ENCODE measurements at places on chromosomes 2 and 18.

GRCh38 chr2:208265371-208265800, 669 bp upstream of the PIKFYVE start:
- peak; percentile 13 for DNase-seq

DNA sequence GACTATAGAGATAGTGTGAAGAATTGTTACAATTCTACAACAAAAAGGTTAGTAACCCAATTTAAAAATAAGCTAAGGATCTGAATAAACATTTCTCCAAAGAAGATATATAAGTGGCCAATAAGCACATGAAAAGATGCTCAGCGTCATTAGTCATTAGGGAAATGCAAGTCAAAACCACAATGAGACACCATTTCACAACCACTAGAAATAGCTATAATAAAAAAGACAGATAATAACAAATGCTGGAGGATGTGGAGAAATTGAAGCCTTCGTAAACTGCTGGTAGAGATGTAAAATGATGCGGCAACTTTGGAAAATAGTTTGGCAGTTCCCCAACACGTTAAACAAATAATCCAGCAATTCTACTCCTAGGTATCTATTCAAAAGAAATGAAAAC, 366.5 kb upstream of the POU3F3 start:
- no peak for DNase-seq

GRCh38 chr2:108593547-108594098, 59.4 kb downstream of the LIMS1 start:
- peak; percentile 15 for DNase-seq

GRCh38 chr18:78809845-78810244, 169.8 kb upstream of the SALL3 start:
- DNase-seq, result no peak

DNA sequence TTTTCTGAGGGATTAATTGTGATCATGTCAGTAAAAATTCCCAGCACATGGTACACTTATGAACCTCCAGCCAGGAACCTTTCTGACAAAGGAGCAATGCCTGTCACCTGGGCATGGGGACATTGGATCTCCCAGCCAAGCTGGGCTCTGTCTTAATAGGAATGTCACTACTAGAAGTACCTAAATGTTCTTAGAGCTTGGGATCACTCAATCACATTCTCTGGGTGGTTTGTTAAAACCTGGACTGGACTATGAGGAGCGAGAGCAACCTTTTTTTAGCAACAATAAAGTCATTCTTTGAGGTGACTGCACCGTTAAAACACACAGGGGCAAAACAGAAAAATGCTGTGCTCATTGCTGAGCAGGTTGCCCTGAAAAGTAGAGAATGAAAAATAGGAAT, 6.4 kb upstream of the PPP1CB start:
- DNase-seq, result no peak

- DNase-seq, result no peak
Observed at GRCh38 chr2:231238689-231239088, 40.3 kb downstream of the ARMC9 start.

DNA sequence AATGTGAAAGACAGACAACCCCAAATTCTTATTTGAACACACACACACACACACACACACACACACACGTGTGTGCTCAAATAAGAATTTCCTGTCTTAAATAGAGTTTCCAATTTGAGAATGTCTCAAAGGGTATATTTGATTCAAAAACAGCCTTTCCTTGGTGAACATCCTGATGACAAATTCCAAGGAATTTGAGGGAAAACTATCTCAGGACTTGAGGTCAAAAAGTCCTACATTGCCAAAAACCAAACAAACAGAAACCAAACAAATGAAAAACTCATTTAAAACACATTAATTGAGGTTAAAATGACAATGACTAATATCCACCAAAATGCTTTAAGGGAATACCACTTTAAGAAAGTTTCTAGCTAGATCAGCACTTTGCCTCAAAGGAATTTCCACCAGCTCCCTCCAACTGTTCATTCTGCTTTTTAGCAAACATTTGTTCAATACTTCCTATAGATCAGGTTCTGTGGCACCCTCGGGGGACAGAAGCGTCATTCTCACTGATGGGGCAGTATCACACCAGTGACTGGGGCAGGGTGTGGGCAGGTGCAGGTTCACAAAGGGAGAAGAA, 232.1 kb upstream of the TRIB2 start:
- no peak for DNase-seq

DNA sequence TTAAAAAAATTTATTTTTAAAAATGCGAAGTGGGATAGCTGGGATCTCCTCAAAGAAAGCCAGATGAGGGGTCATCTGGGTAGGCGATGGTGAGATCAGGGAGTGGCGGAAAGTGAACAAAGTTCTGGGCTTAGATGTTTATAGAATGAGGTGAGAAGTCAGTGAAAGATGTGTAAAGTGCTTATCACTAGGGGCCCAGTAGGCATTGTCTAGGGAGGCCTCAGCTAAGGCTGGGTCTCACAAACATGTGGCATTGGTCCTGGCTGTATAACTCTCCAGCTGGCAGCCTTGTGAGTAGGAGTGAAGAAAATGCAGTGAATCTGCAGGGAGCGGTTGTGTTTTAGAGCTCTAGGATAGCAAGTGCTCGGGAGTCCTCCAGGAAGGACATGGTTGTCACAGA, 10.5 kb downstream of the ACSL3 start:
- no peak for DNase-seq
